ENCODE measurements at places on chromosomes 11 and 22.

GRCh38 chr22:29313126-29313575, 2.3 kb downstream of the RASL10A start:
- no peak for DNase-seq

DNA sequence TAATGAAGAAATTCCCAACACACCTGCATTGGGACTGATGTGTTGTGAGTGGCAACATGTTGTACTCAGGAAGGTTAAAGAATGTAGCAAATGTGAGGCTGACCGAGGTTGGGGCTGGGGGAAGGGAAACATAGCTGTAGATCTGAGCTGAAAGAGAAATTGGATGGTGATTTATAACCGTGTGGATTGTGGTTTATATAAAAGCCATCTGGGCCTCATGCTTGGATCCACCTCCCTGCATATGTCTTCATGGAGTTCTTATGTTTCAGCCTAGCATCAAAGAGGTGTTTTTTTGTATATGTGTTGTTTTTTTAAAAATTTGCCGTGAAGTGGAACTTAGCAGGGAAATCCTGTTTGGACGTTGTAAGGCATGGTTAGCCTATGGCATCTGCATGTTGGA, 141.3 kb downstream of the NAV2 start:
- no peak for DNase-seq

GRCh38 chr11:32438866-32439489, 3.6 kb upstream of the WT1 start:
- no peak for DNase-seq

DNA sequence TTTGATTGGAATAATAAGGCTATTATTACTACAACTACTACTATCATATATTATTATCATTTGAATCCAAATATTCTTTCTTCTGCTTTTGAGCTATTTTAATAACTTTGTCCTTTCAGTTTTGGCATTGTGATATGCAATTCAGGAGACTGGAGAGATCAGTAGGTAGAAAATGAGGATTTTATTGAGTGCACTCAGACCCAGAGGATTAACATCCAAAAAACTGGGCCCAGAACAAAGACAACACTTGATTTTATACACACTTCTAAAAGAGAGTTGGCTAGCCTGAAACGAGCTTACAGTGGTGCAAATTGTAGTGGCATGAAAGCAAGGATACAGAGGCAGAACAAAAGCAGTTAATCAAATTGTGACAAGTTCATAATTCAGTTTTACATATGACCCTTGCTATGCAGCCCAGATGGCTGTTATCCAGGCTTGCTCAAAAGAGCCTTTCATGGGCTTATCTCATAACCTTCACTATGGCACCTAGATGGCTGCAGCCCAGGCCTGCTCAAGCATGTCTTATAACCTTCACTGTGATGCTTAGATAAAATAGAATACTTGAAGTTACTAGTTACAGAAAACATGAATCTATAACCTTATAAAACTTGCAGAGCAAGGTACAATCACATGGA, 796.3 kb upstream of the RAG2 start:
- no peak for DNase-seq

GRCh38 chr11:119726585-119727522, 2.1 kb downstream of the NECTIN1 start:
- DNase-seq: no peak

DNA sequence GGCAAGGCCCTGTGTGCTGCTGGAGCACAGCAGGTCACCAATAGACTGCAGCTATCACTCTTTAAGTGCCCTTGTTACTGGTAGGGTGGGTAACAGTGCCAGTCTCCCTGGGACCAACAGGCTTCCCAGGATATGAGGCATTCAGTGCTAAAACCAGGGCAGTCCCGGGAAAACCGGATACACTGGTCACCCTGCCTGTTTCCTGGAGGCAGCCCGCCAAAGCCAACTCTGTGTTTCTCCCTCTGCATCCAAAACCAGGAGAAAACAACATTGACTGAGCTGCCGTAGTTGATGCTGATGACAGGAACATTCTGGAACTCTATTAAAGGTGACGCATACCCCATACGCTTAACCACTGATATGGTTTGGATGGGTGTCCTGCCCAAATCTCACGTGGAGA, 149.1 kb downstream of the SHANK2 start:
- no peak for DNase-seq
